GM12891 (cell line): ENCODE measurements at places on chromosomes 12 and 14.

- no peak for DNase-seq
Measured at GRCh38 chr12:77578466-77579220, 252.1 kb upstream of the NAV3 start.

DNA sequence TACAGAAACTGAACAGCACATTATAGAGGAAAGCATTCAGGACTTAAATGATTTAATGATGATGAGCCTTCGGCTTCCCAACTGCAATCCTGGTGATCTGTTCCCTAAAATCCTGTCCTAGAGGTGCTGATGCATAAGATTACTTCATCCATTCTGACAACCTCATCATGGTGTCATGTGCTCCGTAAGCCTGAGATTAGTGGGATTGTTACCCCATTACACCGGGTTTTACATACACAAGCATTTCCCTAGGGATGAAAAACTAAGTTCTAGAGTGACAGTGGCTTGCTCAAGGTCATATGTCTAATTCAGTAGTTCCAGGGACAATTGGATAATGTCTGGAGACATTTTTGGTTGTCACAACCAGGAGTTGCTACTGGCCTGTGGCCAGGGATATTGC is 2.5 kb upstream of the RNASE13 start:
- no peak for DNase-seq

DNA sequence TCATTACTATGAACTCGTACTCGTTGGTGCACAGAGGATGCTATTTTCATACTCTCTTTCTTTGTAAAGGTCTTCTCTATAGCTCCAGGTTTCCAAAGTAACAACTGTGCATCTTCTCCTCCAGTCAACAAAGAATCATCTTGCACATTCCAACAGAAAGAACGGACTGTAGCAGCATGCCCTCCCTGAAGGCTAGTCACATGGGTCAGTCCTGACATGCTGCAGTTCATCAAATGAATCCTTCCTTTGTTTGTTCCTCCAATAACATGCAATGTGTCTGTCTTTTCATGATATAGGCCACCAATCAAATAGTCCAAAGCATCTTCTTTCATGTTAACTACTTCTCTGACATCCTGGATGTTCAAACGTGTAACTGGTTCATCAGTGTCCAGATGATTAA is 42.9 kb downstream of the WDR89 start:
- no peak for DNase-seq

GRCh38 chr12:93577222-93577621 is 4.7 kb downstream of the SOCS2 start:
- DNase-seq, result no peak

GRCh38 chr12:101957252-101957959 is 80.0 kb downstream of the DRAM1 start:
- DNase-seq, result no peak

- DNase-seq, result no peak
Measured at GRCh38 chr14:81868172-81868571, 334.5 kb upstream of the SEL1L start.

DNA sequence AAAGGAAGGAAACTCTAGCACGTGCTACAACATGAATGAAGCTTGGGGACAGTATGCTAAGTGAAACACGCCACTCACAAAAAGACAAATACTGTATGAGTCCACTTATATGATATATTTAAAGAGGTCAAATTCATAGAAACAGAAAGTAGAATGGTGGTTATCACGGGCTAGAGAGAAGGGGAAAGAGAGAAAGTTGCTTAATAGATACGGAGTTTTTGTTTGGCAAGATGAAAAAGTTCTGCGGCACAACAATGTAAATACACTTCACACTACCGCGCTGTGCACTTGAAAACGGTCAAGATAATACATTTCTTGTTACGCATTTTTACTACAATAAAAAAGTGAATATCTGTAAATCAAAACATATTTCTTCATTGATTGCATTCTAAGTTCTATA is 37.3 kb downstream of the FBLN5 start:
- no peak for DNase-seq

- DNase-seq, result no peak
Measured at GRCh38 chr14:100469632-100470522, 117.3 kb downstream of the BEGAIN start.

- no peak for DNase-seq
Measured at GRCh38 chr12:6158255-6158654, 33.8 kb upstream of the VWF start.

DNA sequence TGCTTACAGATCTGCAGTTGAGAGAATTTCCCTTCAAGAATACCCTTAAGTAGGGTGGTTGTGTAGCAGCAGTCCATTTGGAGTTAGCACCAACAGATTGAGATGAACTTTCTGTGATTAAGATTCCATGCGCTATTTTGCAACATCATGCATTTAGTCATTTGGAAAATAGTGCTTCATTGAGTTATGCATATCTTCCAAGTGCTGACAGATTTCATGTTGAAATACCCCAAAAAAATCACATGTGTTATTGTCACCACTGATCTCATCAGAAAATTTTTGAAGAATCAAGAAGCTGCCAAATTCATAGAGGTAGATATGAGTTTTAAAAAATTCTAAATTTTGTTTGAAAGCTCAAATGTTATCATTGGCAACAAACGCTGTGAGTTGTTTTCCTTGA is 35.5 kb upstream of the OSBPL8 start:
- no peak for DNase-seq

DNA sequence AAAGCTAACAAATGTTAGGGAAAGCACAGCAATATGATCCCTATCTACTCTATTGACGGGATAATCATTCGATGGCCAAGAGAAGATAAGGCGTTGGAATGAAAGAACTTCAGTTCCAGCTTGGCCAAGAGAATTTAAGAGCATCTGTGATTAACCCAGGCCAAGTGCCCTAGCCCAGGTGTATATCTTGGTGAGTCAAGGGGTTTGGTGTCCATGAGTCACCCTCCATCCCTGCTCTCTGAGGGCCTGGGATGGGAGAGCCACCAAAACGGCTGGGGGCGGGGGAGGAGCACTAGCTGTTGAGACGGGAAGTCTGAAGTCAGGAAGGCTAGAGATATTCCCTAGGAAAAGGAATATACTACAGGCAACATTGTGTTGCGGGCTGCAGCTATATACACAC is 13.0 kb downstream of the TBPL2 start:
- no peak for DNase-seq

DNA sequence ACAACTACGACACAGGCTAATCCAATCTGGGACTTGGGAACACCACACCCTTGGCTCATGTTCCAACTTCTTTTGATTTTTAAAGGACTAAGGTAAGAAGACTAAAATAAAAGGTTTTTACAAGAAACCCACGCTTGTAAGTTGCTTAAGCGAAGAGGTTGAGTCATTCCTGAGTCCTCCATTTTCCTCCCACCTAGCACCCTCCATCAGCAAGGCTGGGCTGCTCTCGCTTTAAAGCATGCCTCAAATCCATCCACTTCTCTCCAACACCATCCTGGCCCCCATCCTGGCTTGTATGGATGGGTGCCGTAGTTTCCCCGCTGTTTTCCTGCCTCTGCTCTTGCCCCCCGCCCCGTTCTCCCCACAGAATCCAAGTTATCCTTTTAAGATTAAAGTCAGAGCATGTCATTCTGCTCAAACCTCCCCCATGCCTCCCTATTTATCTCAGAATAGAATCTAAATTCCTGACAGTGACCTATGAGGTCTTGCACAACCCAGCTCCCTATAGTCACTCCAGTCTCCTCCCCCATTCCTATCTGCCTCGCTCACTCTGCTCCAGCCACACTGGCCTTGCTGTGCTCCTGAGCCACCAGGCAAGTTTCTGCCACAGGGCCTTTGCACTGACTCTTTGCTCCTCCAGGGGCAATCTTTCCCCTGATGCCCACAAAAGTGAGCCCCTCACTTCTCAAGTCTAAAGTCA is 34.5 kb downstream of the SCARB1 start:
- DNase-seq, result no peak

- no peak for DNase-seq
Measured at GRCh38 chr12:129325566-129325965, 472.3 kb downstream of the GLT1D1 start.

DNA sequence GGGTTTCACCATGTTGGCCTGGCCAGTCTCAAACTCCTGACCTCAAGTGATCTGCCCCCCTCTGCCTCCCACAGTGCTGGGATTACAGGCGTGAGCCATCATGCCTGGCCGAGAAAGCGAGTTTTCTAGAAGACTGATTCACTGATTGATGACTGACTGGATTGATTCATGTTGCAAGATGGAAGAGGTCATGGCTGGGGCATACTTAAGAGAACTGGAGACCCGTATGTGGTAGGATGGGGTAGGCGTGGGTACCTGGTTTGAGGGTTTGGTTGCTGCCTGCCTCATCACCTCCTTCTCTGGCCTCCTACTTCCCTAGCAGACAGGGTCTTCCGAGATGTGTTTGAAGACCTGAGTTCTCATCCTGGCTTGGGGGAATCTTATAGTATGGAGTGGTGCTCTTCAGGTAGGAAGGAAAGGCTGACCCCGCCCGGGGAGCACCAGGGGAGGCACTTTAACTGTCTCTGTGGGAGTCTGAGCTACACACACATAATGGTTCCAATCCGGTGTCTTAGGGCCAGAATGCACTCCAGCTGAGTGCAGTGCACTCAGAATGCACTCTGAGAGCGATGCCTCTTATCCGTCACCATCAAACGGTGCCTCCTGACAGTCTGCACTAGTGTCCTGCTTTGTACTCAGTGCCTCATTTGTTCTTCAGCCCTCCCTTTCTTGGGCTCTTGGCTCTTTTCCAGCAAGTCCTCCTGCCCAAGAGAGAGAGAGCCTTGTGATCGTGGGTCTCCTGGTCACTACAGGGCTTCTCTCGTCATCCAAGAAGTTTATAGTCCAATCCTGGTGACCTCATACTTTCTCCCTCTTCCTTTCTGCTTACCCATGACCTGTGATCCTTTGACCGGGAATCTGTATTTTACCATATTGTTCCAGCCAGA is 19.7 kb downstream of the PLEKHG3 start:
- no peak for DNase-seq

DNA sequence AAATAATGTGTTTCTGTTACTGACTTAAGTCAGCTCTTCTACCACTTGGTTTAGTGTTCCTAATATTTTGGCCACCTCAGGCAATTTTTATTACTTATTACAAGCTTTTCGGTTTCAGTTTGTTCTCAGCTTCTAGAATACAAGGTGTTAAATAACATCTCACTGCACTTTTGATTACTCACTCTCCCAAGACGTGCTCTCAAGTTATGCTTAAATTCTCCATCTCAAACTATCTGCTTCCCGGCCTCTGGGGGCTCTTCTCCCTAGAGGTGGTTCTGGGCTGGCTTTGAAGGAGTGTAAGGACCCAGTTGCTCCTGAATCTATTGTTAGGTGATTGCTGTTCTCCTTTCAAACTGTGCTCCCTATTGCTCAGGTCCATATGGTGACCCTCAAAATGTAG is 193.9 kb upstream of the DDHD1 start:
- DNase-seq, result no peak

- peak; percentile 71 for DNase-seq
Measured at GRCh38 chr12:51217133-51217967, 512 bp downstream of the POU6F1 start.

- DNase-seq, result no peak
Measured at GRCh38 chr12:76702946-76703345, 61.0 kb upstream of the ZDHHC17 start.

DNA sequence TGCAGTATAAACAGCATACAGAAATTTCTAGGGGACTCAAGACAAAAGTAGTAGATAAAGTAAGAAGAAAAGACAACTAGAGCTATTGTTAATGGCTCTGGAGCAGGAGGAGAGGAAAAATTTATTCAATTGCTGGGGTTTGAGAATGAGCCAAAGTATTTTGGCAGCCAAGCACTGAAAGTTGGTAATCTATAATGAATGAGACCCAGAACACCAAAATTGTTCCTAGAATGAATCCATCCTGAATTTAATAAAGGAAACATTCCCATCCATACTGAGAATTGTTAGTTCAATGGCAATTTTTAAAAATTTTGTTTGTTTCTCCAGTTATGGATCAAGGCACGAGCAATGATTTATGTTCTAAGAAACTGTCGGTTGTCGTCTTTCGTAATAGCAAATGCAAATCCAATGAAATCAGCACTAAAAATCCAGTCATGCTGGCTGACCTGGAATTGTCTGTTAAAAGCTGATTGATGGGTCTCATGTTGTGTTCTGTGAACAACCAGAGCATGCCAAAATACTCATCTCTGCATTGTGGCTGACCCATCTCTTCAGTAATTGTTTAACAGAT is 170.9 kb upstream of the LMNTD1 start:
- DNase-seq, result no peak

- peak; percentile 9 for DNase-seq
Measured at GRCh38 chr14:36553656-36554260, 28.7 kb downstream of the NKX2-8 start.

DNA sequence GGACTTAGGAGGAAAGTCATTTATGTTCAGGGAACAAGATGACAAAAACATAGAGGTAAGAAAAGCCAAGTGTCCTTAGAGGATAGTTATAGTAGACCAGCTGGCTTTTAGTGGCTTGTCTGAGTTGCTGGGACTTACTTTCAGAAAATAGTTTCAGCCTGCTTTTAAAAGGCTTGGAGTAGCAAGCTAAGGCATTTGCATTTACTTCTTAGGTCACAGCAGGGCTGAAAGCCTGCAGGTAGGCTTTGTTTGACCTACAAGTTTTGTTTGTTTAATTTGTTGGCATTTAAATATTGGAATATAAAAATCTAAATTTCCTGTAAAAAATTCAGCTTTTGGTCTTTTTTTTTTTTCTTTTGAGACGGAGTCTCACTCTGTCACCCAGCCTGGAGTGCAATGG is 5.1 kb downstream of the ACSS3 start:
- DNase-seq, result no peak

- DNase-seq, result no peak
Measured at GRCh38 chr12:56120158-56120846, 2.2 kb downstream of the ZC3H10 start.

GRCh38 chr14:47276931-47277330 is 398.5 kb downstream of the MDGA2 start:
- no peak for DNase-seq

DNA sequence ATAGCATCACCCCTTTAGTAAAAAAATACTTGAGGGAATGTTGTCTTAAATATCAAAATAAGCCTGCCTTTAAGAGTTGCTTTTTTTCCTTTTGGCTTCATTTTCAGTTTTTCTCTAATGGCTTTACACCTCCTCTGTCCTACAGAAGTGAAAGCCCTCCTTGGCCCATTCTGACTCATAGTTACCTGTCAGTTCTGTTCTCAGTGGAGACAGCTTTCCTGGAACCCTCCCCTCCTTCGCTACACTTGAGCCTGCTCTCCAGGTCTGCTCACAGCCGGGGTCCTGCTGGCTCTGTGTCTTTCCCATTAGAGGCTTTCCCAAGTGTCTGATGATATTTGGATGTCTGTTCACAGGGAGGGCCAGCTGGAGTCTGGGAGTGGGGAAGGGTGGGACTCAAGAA is 84.0 kb downstream of the PELI2 start:
- no peak for DNase-seq

GRCh38 chr12:59834659-59835474 is 239.0 kb downstream of the SLC16A7 start:
- DNase-seq, result no peak

- DNase-seq, result no peak
Measured at GRCh38 chr14:63899953-63900352, 47.1 kb downstream of the SYNE2 start.

GRCh38 chr14:100529561-100530031 is 57.6 kb downstream of the BEGAIN start:
- DNase-seq, result no peak
